Fibroblast of lung (primary cell): ENCODE measurements at places on chromosomes 1 and 21.
A peak's percentile ranks its signal among the peaks of the same experiment; 100 is the strongest.

DNA sequence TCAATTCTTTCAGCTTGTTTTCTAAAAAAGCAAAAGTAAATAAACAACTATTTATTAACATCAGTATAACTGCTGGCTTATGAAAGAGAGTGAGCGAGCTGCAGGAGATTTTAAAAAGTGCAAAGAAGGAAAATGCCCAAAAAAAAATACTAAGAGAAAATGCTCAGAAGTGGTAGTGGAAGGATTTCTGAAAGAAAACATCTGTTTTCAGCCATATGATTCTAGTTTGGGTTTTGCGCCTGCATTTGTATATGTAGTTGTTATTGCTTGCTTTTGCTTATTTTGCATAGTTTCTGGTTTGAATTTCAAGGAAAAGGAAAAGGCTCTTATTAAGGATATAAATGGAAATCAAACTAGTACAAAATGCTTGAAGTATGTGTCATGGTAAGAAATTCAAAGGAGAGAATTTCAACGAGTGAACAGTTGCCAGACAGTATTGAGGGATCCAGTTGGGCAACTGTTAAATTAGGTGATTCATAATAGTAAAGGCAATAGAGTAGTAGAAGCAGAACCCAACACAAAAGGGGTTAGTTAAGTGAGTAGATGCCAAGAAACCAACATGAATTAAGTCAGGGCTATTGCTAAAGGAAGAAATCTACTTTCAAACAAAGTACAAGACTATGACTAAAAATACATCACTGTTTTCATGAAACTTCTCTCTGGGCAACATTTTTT lies 1.2 kb downstream of the GBP5 start:
- peak; percentile 1 for DNase-seq

DNA sequence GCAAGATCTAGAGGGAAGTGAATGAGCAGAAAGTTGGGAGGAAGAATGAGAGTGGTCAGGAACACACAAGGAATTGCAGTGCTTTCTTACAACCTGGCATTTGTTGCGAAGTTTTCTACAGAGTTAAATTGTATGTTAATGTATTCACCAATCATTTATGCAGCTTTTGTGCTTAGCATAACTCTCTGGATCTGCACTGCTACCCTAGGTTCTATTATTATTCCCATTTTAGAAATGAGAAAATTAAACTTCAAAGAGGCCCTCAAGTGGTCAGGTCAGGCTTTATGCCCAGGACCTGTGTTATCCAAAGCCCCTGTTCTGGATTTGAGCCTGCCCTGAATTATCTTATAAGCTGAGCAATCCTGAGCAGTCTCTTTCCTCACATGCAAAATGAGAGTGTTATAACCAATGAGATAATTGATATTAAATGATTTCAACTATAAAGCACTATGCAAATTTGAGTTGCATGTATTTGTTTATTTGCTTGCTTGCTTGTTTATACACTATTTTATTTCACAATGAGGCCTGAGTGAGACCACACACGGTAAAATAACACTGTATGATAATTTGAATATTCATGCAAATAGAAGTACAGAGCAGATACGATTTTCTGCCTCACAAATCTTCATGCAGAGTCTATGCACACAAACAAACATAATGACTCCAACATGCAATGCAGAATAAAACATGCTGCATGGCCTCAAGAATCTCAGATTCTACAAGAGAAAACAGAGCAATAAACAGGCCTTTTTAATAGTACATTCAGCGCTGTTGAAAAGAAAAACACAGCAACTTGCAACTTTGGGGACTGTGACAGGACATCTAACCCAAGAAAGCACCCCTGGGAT lies 323.0 kb downstream of the PLPP3 start:
- no peak for DNase-seq

DNA sequence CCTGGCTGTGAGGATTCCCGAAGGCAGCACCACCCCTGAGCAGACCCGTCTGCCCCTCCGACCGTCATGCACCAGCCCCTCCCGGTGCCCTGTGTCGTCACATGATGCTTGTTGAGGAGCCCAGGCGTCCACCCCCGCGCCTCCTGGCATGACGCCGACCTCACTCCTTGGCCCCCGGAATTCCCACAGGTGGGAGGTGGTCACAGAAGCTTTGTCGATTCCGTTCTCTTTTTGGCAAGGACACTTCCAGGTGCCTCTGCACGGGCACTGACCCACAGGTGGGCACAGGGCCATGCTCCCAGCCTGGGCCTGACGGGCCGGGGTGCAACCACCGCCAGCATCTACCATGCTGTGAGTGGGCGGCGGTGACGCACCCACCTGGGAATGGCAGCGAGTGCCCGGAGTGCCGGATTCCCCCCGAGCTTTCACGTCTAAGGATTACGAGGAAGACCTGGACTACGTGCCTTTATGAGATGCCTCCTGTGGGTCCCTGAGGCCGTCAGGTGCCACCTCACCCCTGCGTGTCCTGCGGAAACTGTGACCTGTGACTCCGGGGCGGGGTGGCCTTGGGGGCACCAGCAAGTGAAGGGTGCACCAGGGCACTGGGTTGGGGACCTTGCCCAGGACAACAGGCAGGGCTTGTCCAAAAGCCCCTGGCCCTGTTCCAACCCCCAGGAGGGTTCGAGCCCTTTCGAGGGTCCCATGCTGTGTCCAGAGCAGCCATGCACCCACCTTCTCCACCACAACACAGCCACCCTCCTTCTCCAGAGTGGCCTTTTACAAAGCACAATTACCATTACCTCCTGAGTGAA lies 31.4 kb upstream of the COL6A1 start:
- DNase-seq, result no peak

- DNase-seq, result no peak
Observed at GRCh38 chr1:167082511-167083027, 7.6 kb downstream of the GPA33 start.

DNA sequence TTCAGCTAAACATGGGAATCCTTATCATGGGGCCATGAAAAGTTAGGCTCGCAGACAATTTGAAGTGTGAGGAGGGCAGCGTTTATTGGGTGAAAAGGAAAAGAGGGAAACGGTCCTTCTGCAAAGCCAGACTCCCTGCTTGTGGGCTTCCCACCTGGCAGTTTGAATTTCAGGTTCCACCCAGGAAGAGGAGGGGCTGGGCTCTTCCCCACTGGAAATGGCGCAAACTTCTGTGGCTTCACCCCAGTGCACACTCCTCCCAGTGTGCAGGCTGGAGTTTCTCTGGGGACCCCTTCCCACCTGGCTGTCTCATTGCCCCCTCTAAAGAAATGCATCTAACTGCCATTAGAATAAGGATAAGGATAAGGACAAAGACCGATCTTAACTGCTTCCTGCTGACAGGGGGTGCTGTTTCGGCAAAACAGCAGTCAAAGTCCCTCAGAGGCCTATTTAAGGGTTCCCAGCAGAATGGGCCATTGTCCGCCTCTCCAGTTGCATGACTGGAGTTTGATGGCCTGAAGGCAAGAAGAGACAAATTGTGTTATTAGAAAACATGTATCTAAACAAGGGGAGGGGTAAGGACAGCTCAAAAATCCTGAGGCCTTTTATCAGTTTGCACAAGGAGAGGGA lies 20.4 kb downstream of the AIM2 start:
- DNase-seq, result no peak

DNA sequence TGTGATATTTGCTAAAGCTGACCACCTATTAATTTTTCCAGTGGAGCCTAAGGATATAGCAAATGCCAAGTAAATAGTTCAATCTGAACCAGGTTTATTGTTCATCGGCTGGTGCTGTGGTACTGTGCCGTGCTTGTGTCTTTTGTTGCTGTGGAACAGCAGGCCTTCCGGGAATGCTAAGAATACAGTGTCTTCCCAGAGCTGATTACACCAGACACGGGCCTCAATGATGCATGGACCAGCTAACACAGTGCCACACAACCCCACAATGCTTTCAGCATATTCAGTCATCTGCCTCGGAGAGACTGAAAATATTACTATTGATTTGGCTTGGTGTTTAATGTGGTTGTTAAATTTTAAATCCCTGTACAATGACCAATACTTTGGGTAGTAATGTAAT lies 415.4 kb downstream of the PTBP2 start:
- no peak for DNase-seq
